ENCODE measurements at places on chromosomes 13 and 19.

DNA sequence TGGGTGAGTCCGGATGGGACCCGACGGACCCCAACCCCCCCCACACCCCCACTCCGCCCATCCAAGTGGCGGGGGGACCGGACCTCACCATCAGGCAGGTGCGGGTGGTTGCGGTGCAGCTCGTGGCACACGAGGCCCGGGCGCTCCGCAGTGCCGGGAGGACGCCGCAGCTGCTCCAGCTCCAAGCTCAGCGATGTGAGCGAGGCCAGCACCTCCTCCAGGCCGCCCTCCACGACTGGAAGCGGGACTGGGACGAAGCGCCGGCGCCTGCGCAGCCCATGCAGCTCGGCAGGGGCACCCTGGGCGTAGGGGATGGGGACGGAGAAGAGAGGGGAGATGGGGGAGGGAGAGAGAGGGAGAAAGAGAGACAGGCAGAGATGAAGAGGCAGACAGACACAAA lies 30.1 kb upstream of the OLFM2 start:
- no peak for DNase-seq

DNA sequence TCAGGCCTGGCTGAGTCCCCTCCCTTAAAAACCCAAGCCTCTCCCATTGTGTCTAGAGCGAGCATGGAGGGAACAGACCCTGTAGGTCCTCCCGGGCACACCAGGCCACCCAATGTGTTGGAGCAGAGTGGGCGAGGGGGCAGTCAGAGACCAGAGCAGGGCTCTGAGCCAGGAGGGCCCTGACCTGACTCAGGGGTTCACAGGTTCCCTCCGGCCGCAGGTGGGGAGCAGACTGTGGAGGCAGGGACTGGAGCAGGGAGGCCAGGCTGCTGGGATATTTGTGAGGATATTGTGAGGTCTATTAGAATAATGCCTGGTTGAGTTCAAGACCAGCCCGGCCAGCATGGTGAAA lies 1.6 kb upstream of the TYROBP start:
- DNase-seq, result no peak

GRCh38 chr19:28363254-28363653 lies 849.7 kb downstream of the UQCRFS1 start:
- no peak for DNase-seq

DNA sequence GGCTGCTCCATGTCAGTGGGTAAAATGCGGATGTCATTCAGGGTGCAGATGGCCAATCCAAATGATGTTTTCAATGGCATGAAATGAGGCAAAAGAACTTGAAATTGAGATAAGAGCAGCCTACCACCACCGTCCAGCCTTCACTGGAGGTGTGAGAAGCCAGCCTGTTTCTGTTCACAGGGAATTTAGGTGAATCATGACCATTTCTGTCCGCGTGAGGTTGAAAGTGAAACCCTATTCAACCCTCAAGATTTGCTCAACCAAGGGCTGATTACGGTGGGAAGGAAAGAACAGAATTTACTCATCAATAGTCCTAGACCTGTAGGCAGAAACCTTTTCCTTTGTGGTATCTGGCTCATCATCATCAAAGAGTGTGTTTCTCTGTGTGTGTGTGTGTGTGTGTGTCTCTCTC lies 370.7 kb downstream of the COG6 start:
- DNase-seq, result no peak

- no peak for DNase-seq
Observed at GRCh38 chr13:98556142-98556816, 20.6 kb downstream of the STK24 start.

GRCh38 chr19:28838909-28839308 lies 374.0 kb downstream of the UQCRFS1 start:
- no peak for DNase-seq

DNA sequence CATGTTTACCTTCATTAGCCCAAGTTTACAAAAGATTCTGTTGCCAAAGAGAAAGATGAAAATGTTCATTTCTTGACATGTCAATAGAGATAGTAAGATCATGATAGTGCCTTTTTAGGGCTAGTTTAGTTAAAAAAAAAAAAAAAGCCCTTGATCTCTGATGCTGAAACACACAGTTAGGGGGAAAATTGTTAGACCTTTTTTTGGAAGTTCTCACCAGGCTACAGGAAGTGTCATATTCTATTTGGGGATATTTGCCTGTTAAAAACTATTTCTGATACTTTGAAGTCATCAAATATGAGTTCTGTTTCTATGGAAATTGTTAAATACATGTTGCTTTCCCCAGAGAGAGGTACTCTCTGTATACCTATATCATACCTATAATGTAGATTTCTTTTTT lies 21.6 kb downstream of the SLAIN1 start:
- DNase-seq, result no peak

DNA sequence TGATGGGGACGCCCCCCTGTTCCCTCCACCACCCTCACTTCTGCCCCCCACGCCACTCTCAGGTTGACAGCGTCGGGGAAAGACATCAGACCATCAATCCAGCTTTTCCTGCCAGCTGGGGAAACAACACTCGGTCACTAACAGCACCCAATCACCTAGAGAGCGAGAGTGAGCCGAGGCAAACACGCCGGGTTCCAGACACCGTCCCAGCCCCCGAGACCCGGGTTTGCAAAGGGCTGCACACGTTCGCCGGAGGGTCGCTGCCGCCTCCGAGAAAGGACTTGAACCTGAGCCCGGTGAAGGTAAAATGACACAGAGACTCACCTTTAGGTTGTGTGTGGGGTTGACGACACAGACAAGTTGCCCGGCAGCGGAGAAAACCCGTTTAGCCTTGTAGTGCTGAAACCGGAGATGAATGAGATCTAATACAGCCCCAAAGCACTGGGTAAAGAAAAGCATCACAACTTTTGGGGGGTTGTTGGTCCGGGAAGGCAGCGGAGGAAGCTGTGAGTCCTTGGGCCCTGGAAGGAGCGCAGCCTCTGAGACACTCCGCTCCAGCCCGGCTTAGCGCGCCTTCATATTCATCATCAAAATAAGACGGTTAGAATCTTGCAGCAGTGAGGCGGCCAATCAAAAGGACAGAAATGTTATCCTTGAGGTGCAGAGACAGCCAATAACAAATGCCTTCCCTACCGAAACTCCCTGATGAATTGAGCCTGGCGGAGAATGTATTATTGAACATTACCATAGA lies at the start of gene SIAH3:
Gene SIAH3, minus strand, starts transcription at position 583 of the 751 bp plus-strand sequence. Its CDS starts 124 bp downstream, at position 459.
- DNase-seq, result peak; percentile 77

GRCh38 chr13:29847501-29847983 lies 2.9 kb downstream of the UBL3 start:
- DNase-seq, result peak; percentile 65

DNA sequence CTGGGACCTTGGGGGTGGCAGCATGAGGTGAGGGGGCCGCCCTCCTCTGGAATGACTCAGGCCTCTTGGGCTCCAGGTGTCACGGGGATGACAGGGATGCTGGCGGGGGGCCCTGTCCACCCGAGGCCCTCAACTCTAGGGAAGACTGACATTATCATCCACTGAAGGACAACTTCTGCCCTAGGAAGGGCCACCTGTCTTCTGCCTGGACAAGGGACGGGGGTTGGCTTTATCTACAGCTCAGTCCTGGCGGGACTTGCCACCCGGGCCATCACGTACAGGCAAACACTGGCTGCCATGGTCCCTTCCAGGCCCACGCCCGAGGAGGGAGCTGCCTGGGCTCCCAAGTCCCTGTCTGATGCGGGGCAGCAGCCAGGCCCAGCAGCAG lies 130.7 kb downstream of the STK24 start:
- no peak for DNase-seq

DNA sequence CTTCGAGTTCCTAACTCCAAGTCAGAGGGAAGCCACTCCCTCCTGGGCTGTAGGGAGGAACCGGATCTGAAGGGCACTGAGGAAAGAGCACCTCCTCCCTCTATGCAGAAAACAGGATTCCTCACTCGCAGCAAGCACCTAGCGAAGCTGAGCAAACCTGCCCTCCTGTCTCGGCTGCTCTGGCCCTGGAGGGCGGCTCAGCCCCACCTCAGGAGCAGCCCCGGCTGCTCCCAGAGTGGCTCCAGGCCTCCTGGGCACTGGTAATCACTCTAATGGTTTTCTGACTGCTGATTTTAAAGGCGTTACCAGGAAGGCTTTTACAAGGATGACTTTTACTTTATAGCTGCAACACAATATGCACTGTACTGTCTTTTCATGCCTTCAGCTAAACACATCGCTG lies 312.5 kb downstream of the TEX29 start:
- DNase-seq, result no peak

GRCh38 chr19:4027146-4027545 lies 19.6 kb downstream of the PIAS4 start:
- DNase-seq, result no peak

DNA sequence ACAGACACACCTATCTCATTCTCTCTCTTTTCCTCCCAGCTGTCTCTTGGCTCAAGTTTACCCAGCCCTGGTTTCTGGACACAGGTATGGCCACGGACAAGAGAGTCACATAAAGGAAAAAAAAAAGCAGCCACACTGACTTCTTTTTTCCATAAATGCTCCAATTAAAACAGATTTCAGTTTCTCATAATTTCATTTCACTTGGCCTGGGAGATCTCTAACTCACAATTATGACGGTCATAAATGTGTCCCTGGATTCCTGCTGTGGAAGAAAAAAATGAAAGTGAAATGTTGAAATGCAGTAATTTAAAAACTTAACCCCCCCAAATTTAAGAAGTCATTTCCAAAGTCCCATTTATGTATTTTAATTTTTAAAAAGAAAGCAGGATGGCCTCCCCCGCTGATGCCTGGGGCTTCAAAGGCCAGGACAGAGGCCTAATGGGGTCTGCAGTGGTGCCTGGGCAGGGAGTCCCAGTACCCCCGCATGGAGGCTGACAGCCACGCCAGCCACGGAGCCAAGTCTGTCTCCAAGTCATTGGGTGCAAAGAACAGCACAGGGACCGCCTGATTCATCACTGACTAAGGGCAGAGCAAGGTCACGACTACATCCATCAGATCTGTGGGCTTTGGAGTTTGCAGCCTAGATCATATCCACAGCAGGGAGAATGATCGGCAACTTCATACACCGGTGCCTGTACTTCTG lies 79.7 kb downstream of the TSHZ3 start:
- DNase-seq, result peak; percentile 36
